ENCODE measurements at places on chromosomes 3 and 15. TPM values are rescaled to one million over a fixed set of nuclear protein-coding genes. Genes with fewer than 3 reads are reported as not detected.

GRCh38 chr15:63726491-63726890 is 107.3 kb downstream of the HERC1 start:
- H3K27ac ChIP-seq = no peak overlapping the region
- H3K27me3 ChIP-seq = no peaks in the 10 kb centered on the region
- H3K4me1 ChIP-seq = no peaks in the 10 kb centered on the region
- no peak overlapping the region for H3K4me3 ChIP-seq

DNA sequence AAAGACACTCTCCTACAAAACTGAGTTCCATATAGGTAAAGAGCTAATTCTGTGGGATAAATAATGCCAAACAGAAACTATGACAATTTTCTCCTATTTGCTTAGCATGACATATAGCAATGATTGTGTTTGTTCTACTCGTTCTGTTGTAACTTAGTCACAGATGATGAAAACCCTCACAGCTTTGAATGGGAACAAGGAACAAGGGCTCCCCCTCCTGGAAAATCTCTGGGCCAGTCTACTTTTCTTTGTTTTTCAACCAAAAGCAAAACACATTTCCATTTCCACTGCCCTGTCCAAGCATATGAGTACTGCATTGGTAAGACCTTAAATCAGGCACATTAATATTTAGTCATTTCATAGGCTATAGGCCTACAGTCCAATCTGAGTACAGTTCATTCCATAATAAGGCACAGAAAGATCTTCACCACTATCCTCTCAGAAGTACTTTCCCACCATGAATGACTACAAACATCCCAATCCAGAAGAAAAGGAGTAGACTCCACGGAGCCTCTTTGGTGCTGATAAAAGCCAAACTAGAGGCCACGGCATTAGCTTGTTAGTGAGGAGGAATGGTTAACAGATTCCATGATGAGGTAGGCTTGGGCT is 67.1 kb downstream of the ATP8B4 start:
- no peak overlapping the region for H3K4me3 ChIP-seq
- H3K27me3 ChIP-seq = no peaks in the 10 kb centered on the region
- H3K36me3 ChIP-seq = no peaks in the 10 kb centered on the region
- peak; percentile 59 for DNase-seq
- H3K4me1 ChIP-seq = no peaks in the 10 kb centered on the region

GRCh38 chr15:62021991-62022600 is 38.2 kb downstream of the VPS13C start:
- no peak overlapping the region for H3K27ac ChIP-seq
- H3K4me3 ChIP-seq = no peak overlapping the region
- no peaks in the 10 kb centered on the region for H3K4me1 ChIP-seq
- H3K36me3 ChIP-seq = peaks cover 23% of the 10 kb centered on the region
- no peaks in the 10 kb centered on the region for H3K27me3 ChIP-seq

- peaks cover 53% of the 10 kb centered on the region for H3K27me3 ChIP-seq
- no peak overlapping the region for H3K27ac ChIP-seq
- no peaks in the 10 kb centered on the region for H3K4me1 ChIP-seq
- no peak overlapping the region for H3K4me3 ChIP-seq
- H3K36me3 ChIP-seq = no peaks in the 10 kb centered on the region
These were observed 21.4 kb upstream of the CCR9 start for GRCh38 chr3:45864760-45865519.

GRCh38 chr3:172387728-172388127 is 60.5 kb downstream of the GHSR start:
- H3K36me3 ChIP-seq = peaks cover 76% of the 10 kb centered on the region
- no peaks in the 10 kb centered on the region for H3K27me3 ChIP-seq
- H3K27ac ChIP-seq = peak overlapping the region; percentile 22
- peaks cover 27% of the 10 kb centered on the region for H3K4me1 ChIP-seq

GRCh38 chr3:182683858-182684257 is 109.4 kb upstream of the ATP11B start:
- peak overlapping the region; percentile 62 for H3K27ac ChIP-seq
- peaks cover 17% of the 10 kb centered on the region for H3K36me3 ChIP-seq
- peaks cover 17% of the 10 kb centered on the region for H3K4me1 ChIP-seq

DNA sequence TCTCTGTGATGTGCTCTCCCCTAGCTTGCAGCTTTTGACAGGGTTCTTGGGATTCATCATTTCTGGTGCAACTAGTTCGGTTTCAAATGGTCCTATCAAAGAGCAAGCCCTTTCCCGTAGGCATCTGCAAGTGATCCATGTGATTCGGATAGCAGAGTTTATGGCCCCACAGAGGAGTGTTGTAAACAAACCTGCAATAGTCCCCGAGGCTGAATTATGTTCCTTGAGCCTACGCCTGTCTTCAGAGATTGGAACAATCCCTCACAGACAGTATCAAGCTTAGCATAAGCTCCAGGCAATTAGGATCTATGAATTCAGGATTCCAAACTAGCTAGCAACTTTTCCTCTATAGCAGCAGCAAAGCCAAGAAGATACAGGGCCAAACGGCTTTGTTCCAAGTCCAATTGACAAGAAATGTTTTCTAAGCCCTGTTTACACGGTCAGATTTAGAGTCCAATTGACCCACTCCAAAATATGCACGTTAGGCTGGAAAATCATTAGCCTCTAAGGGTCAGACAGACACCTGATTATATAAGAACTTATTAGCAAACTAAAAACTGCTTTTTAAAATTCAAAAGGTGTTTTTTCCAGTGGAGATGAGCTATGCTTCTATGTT is 24.8 kb downstream of the LNP1 start:
- H3K4me3 ChIP-seq = no peak overlapping the region
- no peak for DNase-seq
- no peaks in the 10 kb centered on the region for H3K27me3 ChIP-seq
- H3K27ac ChIP-seq = no peak overlapping the region
- peaks cover 13% of the 10 kb centered on the region for H3K4me1 ChIP-seq

- H3K4me1 ChIP-seq = peaks cover 10% of the 10 kb centered on the region
- no peaks in the 10 kb centered on the region for H3K36me3 ChIP-seq
- no peak overlapping the region for H3K27ac ChIP-seq
These were observed 80.8 kb upstream of the DPH6 start for GRCh38 chr15:35626571-35627318.

DNA sequence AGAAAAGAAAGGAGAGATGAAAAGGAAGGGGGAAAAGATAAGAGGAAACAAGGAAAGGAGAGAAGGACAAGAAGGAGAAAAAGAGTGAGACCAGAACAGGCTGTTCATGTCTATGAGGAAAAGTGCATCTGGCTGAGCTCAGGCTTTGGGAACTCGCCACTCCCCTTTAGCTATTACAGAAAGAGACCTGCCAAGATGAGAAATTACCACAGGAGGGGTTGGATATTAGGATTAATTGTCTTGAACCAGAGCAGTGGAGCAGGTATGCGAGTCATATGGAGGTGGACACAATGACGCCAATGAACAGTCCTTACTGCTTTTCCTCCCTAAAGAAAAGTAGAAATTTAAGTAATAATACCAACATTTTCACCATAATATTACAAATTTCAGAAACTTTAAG is 577.0 kb upstream of the ARRDC4 start:
- H3K27me3 ChIP-seq = no peaks in the 10 kb centered on the region
- H3K27ac ChIP-seq = no peak overlapping the region
- H3K4me1 ChIP-seq = no peaks in the 10 kb centered on the region
- H3K4me3 ChIP-seq = no peak overlapping the region

DNA sequence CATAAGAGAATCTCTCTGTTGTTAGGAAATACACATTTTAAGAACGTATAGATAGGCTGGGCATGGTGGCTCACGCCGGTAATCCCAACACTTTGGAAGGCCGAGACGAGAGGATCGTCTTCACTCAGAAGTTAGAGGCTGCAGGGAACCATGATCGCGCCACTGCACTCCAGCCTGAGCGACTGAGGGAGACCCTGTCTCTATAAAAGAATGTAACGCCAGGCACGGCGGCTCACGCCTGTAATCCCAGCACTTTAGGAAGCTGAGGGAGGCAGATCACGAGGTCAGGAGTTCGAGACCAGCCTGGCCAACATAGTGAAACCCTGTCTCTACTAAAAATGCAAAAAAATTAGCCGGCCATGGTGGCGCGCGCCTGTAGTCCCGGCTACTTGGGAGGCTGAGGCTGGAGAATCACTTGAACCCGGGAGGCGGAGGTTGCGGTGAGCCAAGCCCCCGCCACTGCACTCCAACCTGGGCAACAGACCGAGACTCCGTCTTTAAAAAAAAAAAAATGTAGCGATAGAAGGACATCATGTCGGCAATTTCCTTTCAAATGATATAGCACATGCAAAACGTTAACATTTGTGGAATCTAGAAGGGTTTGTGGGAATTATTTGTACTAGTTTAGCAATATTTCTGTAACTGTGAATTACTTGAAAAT is 730 bp upstream of the RPL14 start:
- peaks cover 69% of the 10 kb centered on the region for H3K36me3 ChIP-seq
- peak overlapping the region; percentile 90 for H3K27ac ChIP-seq
- no peaks in the 10 kb centered on the region for H3K27me3 ChIP-seq
- no peak for DNase-seq
- peak overlapping the region; percentile 86 for H3K4me3 ChIP-seq

CFAP100 gene
- total RNA-seq = not detected

OSBPL10 gene
- total RNA-seq = 53.3 TPM

ACP3 gene
- 3.8 TPM for total RNA-seq

UACA gene
- 35.5 TPM for total RNA-seq

B3GALNT1 gene
- total RNA-seq = 25.1 TPM
